Kidney (tissue), 22 donors: ENCODE measurements at places on chromosomes 12 and 14. TPM values are rescaled to one million over a fixed set of nuclear protein-coding genes. Genes with fewer than 3 reads are reported as not detected.
A peak's percentile ranks its signal among the peaks of the same experiment; 100 is the strongest.

C12orf54 gene
- not detected for polyA plus RNA-seq

DYNLL1 gene
- 757 TPM for polyA plus RNA-seq

SLC7A8 gene
- polyA plus RNA-seq: 210 TPM

DLK1 gene
- polyA plus RNA-seq: 0.17 TPM

DNA sequence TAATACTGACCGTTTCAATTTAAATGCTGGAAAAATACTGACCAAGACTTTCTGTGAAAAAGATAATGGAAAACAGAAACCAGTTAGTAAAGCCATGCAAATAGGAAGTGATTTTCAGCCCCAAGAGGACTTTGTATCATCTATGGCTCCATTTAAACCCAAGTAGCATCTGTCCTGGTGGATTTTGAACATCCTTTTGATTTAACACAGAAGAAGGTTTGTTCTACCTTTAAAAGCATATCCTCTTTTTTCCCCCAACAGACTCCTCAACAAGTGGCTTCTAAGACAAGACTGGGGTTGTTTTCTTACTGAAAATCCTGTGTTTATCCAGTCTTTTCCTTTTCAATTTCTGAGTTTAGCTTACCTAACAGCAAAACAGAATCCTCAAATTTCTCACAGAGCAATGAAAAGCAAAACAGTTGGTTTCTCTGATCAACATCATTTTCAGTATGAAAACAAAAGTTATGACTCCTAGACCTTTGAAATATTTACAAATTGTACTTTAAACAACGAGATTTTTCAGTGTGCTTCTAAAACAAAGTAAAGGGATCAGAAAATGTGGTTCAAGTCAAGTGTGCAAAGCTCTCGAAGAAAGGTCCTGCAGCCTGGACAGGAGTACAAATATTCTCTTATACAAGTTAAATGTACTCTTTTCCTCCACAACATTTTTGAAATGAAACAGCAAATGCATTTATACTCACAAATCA, 2.9 kb downstream of the PHLDA1 start:
- H3K4me1 ChIP-seq: no peaks in the 10 kb centered on the region
- H3K36me3 ChIP-seq: no peaks in the 10 kb centered on the region
- no peak for DNase-seq
- H3K27ac ChIP-seq: no peak overlapping the region

- H3K4me1 ChIP-seq: no peaks in the 10 kb centered on the region
- H3K27ac ChIP-seq: no peak overlapping the region
- no peak for DNase-seq
- no peak overlapping the region for H3K4me3 ChIP-seq
Observed at GRCh38 chr14:20556500-20557211, 4.2 kb downstream of the RNASE9 start.

- H3K36me3 ChIP-seq: no peaks in the 10 kb centered on the region
- no peak overlapping the region for H3K4me3 ChIP-seq
- DNase-seq: no peak
- H3K27ac ChIP-seq: no peak overlapping the region
- no peaks in the 10 kb centered on the region for H3K4me1 ChIP-seq
- no peaks in the 10 kb centered on the region for H3K27me3 ChIP-seq
Observed at GRCh38 chr12:76704693-76705092, 59.2 kb upstream of the ZDHHC17 start.

- DNase-seq: no peak
- no peak overlapping the region for H3K4me3 ChIP-seq
- no peaks in the 10 kb centered on the region for H3K36me3 ChIP-seq
- no peaks in the 10 kb centered on the region for H3K27me3 ChIP-seq
- H3K27ac ChIP-seq: no peak overlapping the region
Observed at GRCh38 chr12:107223821-107224220, 130.5 kb upstream of the CRY1 start.

- H3K27ac ChIP-seq: peak within 1 kb of the TSS; percentile 99
- no peaks in the 10 kb centered on the region for H3K27me3 ChIP-seq
- H3K4me1 ChIP-seq: no peaks in the 10 kb centered on the region
- DNase-seq: peak; percentile 92
- H3K4me3 ChIP-seq: peak within 1 kb of the TSS; percentile 66
- no peaks in the 10 kb centered on the region for H3K36me3 ChIP-seq
Observed at GRCh38 chr14:54566410-54567223, at the start of gene SAMD4A. TSS of gene SAMD4A (plus strand) at chr14:54567128. CDS start at chr14:54567917, 789 bp downstream.

- no peak for DNase-seq
- H3K4me1 ChIP-seq: no peaks in the 10 kb centered on the region
- H3K27me3 ChIP-seq: no peaks in the 10 kb centered on the region
- no peaks in the 10 kb centered on the region for H3K36me3 ChIP-seq
Observed at GRCh38 chr14:66709291-66709690, 201.3 kb downstream of the GPHN start.

DNA sequence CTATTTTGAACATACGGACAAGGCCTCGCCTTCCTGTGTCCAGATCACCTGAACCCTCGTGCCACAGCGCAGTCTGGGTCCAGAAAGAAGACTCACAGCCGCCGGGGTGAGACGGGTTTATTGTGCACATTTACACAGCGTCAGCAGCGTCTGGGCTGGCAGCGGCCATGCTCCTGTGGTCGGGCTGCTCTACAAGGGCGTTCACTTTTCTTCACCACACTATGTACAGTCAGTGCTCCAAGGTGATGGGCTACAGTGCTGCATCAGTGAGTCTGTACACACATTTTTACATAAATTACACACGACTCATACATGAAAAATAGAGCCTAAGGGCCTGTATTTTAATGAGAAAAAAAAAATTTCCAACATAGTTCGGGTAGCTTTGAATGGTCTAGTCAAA, 18.0 kb downstream of the ZFYVE21 start:
- peak overlapping the region; percentile 26 for H3K27ac ChIP-seq
- DNase-seq: peak; percentile 58
- peaks cover 39% of the 10 kb centered on the region for H3K36me3 ChIP-seq
- H3K4me3 ChIP-seq: no peak overlapping the region
- H3K27me3 ChIP-seq: no peaks in the 10 kb centered on the region
